ENCODE measurements at places on chromosomes 7 and 10. TPM values are rescaled to one million over a fixed set of nuclear protein-coding genes. Genes with fewer than 3 reads are reported as not detected.

- H3K4me1 ChIP-seq: no peaks in the 10 kb centered on the region
- no peaks in the 10 kb centered on the region for H3K36me3 ChIP-seq
- H3K27me3 ChIP-seq: no peaks in the 10 kb centered on the region
- no peak overlapping the region for H3K4me3 ChIP-seq
- DNase-seq: no peak
These were observed 205.5 kb upstream of the AOAH start for GRCh38 chr7:36929791-36930190.

DNA sequence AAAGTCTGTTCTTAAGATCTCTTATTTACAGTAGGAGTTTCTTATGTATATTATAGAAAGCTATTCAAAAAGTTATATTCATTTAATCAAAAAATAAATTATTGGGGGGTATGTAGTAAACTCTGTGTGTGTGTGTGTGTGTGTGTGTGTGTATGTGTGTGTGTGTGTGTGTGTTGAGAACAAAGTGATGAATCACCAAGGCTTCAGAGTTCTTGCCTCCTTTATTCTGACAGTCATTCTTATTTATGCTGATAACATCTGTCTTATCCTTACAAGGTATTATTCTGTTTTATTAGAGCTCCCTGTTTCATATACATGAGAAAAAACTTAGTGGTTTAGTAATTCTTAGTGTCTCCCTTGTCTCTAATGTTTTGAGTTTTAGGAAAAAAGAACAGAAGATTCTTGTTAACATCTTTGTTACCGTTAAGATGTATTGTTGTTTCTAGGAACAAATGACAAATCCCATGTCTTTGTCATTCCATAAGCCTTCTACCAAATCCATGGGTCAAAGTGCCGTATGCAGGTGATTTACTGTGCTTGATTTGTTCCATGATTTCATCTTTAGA lies 424.0 kb downstream of the EXOC4 start:
- DNase-seq: no peak
- no peak overlapping the region for H3K27ac ChIP-seq
- H3K4me1 ChIP-seq: no peaks in the 10 kb centered on the region

Gene DMTF1
- total RNA-seq: 75.1 TPM

Gene GATA3
- 0.96 TPM for total RNA-seq

Gene CHN2
- total RNA-seq: 20.7 TPM

Data from hepatocyte (in vitro differentiated cells).